ENCODE measurements at places on chromosomes 16 and 17.

- peak; percentile 29 for DNase-seq
These were observed 55.8 kb downstream of the NEUROD2 start for GRCh38 chr17:39551879-39552278.

DNA sequence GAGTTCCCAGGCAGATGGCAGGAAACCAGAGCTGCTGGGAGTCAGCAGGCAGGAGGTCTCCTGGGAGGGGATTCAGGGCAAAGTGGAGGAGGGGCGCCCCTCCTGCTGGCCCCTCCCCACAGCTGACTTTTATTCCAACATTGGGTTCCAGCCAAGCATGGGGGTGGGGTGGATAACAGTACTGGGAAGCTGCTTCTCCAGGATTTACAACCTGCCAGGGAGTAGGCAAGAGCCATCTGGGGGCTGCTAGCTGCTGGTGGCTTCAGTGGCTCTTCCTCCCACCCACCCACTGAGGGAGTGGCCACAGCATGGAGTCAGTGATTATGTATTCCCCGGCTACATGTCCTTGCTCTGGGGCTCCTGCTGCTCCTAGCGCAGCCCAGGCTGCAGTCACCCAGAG is 36.8 kb downstream of the TMEM132E start:
- DNase-seq, result no peak

DNA sequence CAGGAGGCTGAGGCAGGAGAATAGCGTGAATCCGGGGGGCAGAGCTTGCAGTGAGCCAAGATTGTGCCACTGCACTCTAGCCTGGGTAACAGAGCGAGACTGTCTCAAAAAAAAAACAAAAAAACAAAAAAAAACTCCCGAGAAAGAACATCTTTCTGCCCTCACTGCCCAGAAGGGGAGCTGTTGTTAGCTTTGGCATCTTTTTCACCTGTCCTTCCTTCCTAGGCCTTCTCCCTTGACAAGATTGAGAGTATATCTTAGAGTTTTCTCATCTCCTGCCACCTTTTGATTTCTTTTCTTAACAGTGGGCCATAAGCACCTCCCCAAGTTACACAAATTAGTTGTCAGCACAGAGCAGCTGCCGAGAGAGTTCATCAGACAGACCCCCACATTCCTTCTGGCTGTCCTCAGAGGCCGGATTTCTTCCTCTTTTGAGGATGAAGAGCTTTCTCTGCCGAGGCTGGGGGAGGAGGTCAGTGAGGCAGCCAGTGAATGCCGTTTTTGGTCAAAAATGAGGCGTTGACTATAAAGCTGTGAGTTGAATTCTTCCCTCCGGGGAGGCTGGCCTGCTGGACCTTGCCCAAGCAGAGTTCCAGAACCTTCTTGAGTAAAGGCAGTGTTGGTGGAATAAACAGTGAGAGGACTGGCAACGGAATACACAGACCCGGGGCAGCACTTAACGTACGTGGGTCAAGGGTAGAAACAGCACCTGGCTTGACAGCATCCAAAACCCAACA is 127.0 kb downstream of the ABCC6 start:
- DNase-seq, result peak; percentile 66

- DNase-seq, result no peak
These were observed 14.7 kb upstream of the CDH1 start for GRCh38 chr16:68722119-68723024.

GRCh38 chr17:44258811-44259351 is 9.1 kb downstream of the SLC4A1 start:
- DNase-seq, result no peak

GRCh38 chr16:86022381-86022960 is 123.5 kb downstream of the IRF8 start:
- no peak for DNase-seq

- DNase-seq, result no peak
These were observed 2.1 kb downstream of the KRT10 start for GRCh38 chr17:40820228-40820838.

- no peak for DNase-seq
These were observed 146.1 kb downstream of the IRF8 start for GRCh38 chr16:86044881-86045590.

DNA sequence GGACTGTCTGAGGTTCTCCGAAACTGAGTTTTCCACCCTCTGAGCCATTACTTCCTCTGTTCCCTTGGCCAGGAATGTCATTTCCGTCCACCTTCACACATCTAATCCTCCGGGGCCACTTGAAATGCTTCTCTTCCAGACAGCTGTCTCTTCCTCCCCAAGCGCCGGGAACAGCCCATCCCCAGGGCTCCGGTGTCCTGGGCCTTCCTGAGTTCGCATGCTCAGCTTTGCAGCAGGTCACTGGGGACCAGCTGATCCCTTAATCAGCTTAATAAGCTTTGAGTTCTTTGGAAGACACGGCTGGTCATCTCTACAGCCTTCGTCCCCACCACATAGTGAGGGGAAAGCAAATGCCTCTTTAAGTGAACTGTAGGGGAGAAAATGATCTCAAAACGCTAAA is 123.4 kb downstream of the DYNLRB2 start:
- DNase-seq, result no peak

Data from EL (cell line).